ENCODE measurements at places on chromosomes 4 and X.

DNA sequence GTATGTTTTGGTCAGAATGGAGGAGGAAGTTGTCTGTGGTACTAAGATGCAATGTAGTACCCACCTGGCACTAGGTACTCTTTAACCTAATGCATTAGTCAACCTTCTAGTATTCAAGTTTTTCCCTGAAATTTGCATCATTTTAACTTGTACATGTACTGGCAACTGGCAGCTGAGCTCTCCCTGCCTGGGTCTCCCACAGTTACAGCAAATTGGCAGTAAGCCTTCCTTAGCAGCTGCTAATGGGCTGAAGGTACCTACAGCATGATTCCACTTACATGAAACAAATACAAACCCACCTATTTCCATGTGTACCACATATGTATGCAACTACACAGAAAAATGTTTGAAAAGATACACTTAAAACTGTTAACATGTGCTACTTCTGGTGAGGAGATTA is 8.1 kb upstream of the KLHL2 start:
- DNase-seq = no peak

DNA sequence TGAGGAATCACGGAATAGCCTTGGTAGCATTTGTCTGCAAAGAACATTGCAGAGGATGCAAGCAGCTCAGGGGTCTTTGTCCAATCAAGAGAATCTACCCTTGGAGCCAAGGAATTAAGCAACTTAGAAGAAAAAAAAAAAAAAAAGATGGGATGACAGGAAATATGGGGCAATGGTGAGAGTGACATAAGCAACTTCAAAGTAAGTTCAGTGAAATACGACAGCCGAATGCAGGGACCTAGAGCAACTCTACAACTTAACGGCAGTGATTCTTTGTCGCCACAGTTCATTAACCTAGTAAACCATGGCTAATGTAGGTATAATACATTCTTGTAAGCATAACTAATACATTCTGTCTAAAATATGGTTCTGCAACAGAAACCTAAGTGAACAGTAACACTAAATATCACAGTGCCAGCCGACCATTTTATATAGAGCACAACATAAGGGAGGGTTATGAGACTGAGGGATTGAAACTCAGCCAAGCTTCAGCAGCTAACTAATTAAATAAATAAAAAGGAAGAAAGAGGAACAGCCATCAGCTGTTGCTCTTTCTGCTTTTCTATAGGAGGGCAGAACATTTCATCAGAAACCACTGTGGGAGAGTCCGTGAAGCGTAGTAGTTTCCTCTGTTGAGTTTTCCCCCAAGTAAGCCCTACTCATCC is 74.7 kb downstream of the PPARGC1A start:
- no peak for DNase-seq

GRCh38 chr4:55311792-55312488 is 34.1 kb upstream of the SRD5A3 start:
- no peak for DNase-seq

DNA sequence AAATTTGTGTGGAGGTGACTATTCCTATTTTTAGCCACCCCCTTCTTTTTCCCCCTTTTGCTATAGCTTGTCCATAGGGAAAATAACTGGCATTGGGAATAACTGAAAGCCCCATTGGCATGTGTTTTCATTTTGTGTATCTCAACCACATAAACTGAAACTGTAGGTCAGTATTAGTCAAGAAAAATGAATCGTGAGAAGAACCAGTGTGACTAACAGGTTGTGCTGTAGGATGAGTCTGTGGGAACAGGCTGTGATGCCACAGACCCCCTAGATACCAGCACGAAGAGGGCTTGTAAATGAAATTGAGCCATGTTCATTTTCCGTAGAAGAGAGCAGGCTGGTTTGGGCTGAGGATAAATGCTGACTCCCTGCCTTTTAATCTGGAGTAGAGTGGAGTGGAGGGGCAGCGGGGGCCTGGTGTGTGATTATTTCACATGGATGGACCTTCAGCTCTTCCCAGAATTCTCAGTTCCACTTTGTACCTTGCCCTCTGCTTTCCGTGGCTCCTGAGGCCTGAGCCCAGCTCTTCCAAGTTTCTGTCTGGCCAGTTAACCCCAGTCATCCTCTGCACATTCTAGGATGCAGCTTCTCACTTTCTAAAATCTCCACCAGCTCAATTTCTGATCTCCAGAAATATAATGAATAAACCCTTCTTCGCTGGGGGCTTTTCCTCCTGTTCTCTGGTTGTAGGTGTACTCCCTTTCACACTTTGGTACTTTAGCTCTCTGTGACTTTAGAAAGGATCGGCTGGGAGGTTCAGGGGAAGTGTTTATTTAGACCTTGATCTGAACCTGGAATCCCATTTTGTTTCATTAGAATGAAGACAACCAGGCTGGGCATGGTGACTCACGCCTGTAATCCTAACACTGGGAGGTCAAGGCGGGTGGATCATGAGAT is 37.3 kb downstream of the DCUN1D4 start:
- DNase-seq = no peak

GRCh38 chrX:56343219-56343618 is 111.1 kb downstream of the KLF8 start:
- DNase-seq = peak; percentile 13

DNA sequence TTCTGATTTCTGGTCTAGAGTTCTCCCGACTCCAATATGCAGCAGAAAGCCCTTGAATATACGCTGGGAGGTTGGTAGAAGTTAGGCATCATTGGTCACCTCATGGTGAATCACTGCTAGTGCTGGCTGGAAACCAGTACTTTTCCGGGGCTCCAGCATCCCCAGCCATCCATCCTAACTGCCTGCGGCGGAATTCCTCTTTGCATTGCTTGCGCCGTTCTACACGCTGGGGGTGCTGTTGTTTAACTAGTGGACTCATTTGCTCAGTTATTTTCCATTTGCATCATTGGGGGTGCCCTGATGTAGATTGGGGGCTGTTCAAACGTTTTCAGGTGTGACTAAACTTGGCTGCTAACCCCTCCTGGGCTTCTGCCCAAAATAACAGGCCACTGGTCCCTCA is 23.3 kb upstream of the GPR50 start:
- DNase-seq = no peak

- peak; percentile 73 for DNase-seq
Measured at GRCh38 chr4:83217721-83218522, 66.7 kb downstream of the COQ2 start.

DNA sequence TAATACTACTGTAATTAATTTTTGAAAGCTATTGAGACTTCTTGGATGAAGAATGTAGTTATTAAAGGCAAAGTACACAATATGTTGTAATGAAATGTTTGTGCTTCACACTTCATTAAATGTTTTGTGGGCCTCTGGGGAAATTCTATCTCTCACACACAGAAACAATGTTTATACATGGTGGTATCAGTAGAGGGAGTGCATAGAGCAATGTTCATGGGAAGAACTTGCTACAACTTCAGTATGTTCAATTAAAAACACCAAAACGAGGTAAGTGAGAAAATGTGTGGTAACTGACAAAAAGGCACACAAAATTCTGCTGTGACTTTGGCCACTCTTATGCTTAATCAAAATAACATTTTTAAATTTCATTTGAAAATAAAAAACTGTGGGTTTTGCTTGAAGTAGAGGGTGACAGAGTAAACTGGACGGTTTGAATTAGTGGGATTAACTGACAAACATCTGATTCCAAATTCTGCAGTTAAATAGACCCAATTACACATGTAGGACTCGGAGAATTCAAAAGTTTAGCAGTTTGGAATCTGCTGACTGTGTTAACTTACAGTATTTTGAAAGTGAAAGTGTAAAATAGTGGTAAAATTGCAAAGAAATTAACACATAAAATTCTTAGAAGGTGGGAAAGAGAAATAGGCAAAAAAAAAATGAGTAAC is 111.4 kb upstream of the TTC29 start:
- DNase-seq = no peak

DNA sequence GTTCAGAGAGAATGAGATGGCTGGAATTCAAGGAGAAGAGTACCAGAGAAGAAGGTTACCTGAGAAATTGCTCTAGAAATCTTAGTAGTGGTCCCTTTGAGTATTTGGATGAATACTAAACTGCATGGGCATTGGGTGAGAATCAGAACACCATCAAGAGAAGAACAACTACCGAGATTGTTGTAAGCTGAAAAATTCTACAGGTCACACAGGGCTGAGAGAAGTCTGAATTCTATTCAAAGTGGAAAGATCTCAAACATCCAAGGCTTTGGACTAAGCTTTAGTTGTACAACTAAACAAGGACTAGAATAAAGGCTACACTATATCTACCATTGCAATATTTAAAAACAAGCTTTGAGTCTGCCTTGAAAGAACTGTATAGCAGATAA is 40.8 kb downstream of the LRBA start:
- no peak for DNase-seq

DNA sequence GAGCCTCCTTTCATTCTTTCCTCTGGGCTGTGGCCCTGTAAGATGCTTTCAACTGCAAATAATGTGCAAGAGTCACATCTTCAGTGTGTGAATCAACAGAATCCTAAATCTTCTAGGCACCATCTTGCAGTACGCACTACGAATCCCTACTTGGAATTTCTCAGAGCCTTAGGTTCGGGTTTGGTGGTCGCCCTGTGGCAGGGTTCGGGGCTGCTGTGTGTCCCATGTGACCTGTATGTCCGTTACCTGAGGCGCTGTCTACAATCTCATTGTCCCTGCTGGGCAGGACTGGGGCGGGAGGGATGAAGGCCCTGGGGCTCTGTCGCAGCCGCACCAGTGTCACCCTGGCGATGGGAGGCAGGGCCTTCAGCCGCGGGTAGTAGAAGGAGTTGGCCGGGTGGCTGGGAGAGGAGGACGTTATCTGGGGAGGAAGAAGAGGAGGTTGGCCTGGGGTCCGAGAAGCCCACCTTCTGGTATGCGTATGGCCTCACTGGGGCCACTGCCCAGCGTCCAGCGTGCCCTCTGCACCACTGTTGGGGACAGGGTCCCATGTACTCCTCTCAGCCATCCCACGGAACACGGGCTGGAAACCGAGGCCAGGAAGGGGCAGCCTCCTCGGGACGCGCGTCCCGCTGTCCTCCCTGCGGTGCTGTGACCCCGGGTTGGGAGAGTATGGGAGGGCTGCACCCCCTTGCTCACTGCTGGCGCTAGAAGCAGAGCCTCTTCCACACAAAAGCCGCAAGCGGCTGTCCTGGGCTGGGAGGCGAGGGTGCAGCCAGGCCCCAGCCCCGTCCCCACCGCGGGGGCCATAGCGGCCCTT is 2.0 kb downstream of the SPON2 start:
- DNase-seq = no peak

DNA sequence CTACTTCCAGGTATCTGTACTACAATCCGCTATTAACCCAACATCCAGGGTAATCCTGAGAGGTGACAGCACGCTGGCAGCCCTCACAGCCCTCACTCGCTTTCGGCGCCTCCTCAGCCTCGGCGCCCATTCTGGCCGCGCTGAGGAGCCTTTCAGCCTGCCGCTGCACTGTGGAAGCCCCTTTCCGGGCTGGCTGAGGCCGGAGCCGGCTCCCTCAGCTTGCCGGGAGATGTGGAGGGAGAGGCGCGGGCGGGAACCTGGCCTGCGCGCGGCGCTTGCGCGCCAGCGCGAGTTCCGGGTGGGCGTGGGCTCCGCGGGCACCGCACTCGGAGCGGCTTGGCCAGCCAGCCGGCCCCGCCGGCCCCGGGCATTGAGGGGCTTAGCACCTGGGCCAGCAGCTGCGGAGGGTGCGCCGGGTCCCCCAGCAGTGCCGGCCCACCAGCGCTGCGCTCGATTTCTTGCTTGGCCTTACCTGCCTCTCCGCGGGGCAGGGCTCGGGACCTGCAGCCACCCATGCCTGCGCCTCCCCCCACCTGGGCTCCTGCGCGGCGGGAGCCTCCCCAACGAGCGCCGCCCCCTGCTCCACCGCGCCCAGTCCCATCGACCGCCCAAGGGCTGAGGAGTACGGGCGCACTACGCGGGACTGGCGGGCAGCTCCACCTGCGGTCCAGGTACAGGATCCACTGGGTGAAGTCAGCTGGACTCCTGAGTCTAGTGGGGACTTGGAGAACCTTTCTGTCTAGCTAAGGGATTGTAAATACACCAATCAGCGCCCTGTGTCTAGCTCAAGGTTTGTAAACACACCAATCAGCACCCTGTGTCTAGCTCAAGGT is 87.3 kb downstream of the PRSS12 start:
- DNase-seq = peak; percentile 65

DNA sequence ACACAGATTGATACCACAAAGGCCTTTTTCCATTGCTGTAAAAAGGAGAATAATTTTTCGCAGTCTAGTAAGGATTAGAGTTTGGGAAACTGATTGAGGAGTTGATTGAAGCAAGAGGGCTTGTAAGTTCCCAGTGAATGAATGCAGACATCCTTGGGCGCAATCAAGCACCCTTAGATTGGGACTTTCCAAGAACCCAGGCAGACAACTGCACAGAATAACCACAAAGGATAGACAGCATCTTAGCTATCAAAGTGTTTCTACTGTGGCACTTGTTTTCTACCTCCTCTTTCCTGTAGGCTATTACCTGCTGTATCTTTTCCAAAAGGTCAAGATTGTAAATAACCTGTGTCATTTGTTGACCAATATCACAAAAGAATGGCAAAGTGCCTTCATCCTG is 2.6 kb downstream of the COX18 start:
- peak; percentile 31 for DNase-seq

DNA sequence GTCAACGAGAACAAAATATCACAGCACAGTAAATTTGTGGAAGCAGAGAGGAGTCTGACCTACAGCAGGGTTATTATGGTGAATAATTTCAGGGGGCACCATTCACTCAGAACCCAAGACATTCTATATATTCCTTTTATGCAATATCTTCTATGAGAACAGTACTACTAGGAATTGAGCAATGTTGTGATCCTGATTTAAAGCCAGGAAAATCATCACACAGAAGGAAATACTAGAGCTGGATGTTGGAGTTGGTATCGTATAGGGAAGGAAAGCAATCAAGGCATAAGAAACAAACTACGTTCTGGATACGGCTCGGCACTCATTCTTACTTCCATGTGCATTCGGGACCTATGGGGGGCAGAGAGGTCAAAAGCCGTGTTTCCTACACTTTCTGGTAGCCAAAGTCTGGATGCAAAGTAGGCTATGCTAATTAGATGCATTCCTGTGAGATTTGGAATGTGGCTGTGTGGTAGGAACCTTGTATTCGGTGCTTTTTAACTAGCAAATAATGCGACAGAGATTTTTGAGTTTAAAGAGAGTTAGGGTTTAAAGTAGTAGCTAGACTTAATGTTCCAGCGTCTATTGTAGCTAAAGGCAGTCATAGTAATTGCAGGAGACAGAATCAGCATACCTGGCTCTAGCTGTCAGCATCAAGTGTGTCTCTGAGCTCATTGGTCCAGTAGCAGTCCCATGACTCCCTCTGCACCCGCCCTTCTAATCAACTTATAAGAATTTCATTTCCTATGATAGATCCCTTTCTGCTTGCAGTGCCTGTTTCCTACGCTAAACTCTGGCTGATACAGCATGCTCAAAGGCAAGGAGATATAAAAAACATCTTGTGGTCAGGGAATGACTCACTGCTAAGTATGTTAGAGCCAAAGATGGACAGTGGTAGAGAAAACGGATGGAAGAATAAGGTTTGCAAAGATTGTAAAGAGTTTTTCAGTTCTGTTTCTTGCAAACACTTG is 43.3 kb upstream of the PDGFC start:
- no peak for DNase-seq
